ENCODE measurements at places on chromosomes 12 and 14. TPM values are rescaled to one million over a fixed set of nuclear protein-coding genes. Genes with fewer than 3 reads are reported as not detected.

Gene LRRIQ1
- not detected for total RNA-seq

Gene RPL36AL
- 429 TPM for total RNA-seq

Gene GYS2
- total RNA-seq = not detected

Gene TAMALIN
- 501 TPM for total RNA-seq

Gene SRGAP1
- 0.03 TPM for total RNA-seq

Gene YY1
- total RNA-seq = 72.1 TPM

DNA sequence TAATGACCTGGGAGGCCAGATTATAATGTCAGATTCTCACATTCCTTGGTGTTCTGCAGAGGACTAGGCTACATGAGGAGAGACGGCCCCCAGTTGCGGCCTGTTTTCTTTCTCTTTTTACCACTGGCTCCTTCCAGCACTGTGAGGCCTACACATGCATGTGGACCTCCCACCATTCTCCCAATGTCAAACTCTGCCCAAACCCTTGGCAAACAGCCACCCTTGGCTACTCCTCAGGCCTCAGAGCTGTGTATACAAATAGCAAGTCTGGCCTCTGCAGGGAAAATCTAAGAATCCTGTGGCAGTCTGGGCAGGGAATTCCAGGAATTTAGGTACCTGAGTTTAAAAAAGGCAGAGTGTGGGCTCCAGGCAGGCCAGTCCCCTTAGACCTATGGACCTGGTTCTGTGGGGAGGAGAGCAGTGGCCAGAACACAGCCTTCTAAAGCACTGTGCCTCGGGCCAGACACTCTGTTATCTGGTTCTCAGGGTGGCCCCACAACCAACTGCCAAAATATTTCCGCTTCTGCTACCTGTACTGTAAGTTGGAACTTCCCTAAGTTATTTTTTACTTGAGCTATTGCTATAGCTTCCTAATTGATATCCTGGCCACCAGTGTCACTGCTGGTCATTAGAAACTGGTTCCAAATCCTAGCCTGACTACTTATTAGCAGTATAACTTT lies 19.9 kb upstream of the NEDD1 start:
- H3K4me3 ChIP-seq = no peak overlapping the region
- DNase-seq = no peak
- H3K36me3 ChIP-seq = no peaks in the 10 kb centered on the region
- H3K27ac ChIP-seq = no peak overlapping the region
- H3K4me1 ChIP-seq = no peaks in the 10 kb centered on the region

DNA sequence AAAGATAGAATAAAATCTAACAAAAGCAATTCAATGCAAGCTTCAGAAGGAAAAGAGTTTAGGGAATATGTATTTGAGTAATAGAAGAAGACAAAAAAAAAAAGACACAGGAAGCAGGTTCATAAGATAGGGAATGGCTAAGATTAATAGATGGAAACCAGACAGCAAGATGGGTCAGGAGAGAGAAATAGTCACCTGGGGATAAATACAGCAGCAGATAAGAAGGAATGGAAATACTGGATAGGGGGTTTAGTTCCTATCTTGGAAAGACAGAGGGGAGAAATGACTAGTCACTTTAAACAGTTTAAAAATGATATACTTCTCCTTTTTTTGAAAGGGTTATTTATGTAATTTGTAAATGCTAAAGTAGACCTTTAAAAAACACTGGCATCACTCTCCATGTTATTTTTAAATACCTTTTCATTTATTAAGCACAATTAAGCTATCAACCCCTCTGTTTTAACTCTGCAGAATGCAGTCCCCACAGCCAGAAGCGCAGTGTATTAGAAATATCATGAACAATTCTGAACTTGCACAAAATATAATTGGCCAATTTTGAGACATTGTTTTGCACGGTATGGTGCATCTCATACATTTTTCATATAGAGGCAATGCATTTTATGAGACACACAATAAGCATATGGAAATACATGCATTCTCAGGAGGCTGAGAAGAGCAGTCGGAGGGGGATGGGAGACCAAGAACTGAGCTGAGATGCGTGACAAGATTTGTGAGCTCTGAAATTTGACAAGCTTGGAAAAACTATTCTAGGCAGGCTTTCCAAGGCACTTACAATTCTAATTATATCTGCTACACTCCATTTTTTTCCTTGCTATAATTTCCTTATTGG lies 303.4 kb upstream of the PRICKLE1 start:
- H3K27me3 ChIP-seq = no peaks in the 10 kb centered on the region
- H3K27ac ChIP-seq = no peak overlapping the region
- no peak overlapping the region for H3K4me3 ChIP-seq
- H3K4me1 ChIP-seq = no peaks in the 10 kb centered on the region
- no peak for DNase-seq

GRCh38 chr12:132170094-132170636 lies 25.9 kb downstream of the NOC4L start:
- H3K36me3 ChIP-seq = no peaks in the 10 kb centered on the region
- DNase-seq = no peak
- H3K27me3 ChIP-seq = no peaks in the 10 kb centered on the region
- H3K27ac ChIP-seq = no peak overlapping the region

- DNase-seq = no peak
- no peaks in the 10 kb centered on the region for H3K27me3 ChIP-seq
- H3K27ac ChIP-seq = no peak overlapping the region
- H3K4me1 ChIP-seq = no peaks in the 10 kb centered on the region
These were observed 251.7 kb upstream of the TBX3 start for GRCh38 chr12:114935658-114936057.

DNA sequence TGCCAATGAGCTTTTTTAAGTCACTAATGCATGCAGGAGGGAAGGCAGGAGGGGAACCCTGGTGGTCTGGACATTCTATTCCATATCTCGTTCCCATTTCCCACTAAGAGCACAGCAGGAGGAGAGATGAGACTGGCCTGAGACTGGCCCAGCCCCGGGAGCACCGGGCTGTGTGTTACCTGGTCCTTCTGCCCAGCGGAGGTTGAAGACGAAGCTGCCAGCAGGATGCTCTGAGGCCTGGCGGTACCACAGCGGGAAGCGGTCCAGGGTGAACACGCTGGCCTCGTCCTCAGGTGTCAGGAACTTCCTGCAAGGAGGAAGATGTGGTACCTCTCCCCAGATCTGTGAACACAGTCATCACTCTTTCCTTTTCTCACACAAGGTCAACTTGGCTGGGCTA lies 23.9 kb downstream of the LRTM2 start:
- no peaks in the 10 kb centered on the region for H3K27me3 ChIP-seq
- H3K4me3 ChIP-seq = no peak overlapping the region
- no peak overlapping the region for H3K27ac ChIP-seq
- H3K36me3 ChIP-seq = no peaks in the 10 kb centered on the region
- DNase-seq = no peak

DNA sequence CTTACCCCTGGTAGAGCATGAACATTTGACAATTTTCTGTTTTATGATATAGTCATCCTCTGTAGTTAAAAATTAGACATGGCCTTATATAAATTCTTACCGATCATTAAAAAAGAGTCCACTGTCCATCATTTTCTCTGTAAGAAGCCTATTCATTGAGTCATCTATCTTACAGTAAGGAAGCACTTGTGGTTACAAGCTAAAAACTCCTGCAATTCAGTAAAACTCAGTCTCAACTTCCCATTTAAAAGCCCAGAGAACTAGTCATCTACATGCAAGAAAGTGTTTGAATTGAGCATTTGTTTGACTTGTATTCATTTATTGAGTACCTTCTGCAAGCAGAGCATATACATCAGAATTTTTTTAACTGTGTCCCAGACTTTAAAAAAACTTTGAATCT lies 63.3 kb downstream of the GTF2A1 start:
- H3K36me3 ChIP-seq = no peaks in the 10 kb centered on the region
- DNase-seq = no peak
- H3K4me1 ChIP-seq = no peaks in the 10 kb centered on the region
- H3K27me3 ChIP-seq = no peaks in the 10 kb centered on the region
- H3K4me3 ChIP-seq = no peak overlapping the region
- no peak overlapping the region for H3K27ac ChIP-seq

GRCh38 chr12:130990034-130990433 lies 36.3 kb downstream of the ADGRD1 start:
- no peaks in the 10 kb centered on the region for H3K27me3 ChIP-seq
- H3K27ac ChIP-seq = no peak overlapping the region
- no peak overlapping the region for H3K4me3 ChIP-seq
- no peaks in the 10 kb centered on the region for H3K4me1 ChIP-seq

DNA sequence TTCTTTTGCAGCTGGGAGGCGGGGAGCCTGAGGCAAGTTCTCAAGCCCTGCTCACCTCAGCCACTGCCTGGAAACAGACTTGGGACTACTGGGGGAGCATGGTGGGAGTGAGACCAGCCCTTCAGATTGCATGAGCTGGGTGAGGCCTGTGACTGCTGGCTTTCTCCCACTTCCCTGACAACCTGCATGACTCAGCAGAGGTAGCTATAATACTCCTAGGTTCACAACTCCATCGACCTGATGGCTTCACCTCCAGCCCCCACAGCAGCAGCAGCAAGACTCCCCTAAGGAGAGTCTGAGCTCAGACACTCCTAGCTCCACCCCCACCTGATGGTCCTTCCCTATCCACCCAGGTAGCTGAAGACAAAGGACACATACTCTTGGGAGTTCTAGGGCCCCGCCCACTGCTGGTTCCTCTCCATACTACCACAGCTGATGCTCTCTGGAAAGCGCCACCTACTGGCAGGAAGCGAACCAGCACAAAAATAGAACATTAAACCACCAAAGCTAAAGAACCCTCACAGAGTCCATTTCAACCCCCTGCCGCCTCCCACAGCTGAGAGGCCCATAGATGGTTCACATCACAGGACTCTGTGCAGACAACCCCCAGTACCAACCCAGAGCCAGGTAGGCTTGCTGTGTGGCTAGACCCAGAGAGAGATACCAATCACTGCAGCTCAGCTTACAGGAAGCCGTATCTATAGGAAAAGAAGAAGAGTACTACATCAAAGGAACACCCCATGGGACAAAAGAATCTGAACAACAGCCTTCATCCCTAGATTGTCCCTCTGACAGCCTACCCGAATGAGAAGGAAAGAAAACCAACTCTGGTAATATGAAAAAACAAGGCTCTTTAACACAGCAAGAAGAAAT lies 68.7 kb downstream of the RPAP3 start:
- H3K36me3 ChIP-seq = no peaks in the 10 kb centered on the region
- no peak overlapping the region for H3K27ac ChIP-seq
- DNase-seq = no peak
- H3K4me1 ChIP-seq = no peaks in the 10 kb centered on the region
- H3K4me3 ChIP-seq = no peak overlapping the region

- H3K27ac ChIP-seq = no peak overlapping the region
- peaks cover 6% of the 10 kb centered on the region for H3K36me3 ChIP-seq
- no peak for DNase-seq
These were observed 6.6 kb upstream of the ACADS start for GRCh38 chr12:120719072-120719471.

- no peak for DNase-seq
- no peaks in the 10 kb centered on the region for H3K36me3 ChIP-seq
These were observed 554 bp upstream of the KRT77 start for GRCh38 chr12:52703878-52704277.

GRCh38 chr12:108580531-108580930 lies 17.4 kb downstream of the TMEM119 start:
- no peak for DNase-seq
- no peak overlapping the region for H3K4me3 ChIP-seq
- no peaks in the 10 kb centered on the region for H3K4me1 ChIP-seq
- H3K27me3 ChIP-seq = no peaks in the 10 kb centered on the region

GRCh38 chr14:23056145-23056955 lies 970 bp downstream of the CDH24 start:
- H3K36me3 ChIP-seq = peaks cover 6% of the 10 kb centered on the region
- H3K27ac ChIP-seq = peak overlapping the region; percentile 58
- H3K4me1 ChIP-seq = peaks cover 9% of the 10 kb centered on the region
- H3K27me3 ChIP-seq = no peaks in the 10 kb centered on the region
- peak; percentile 55 for DNase-seq
- H3K4me3 ChIP-seq = peak overlapping the region; percentile 23

- no peak overlapping the region for H3K4me3 ChIP-seq
- H3K27ac ChIP-seq = no peak overlapping the region
- H3K27me3 ChIP-seq = peaks cover 8% of the 10 kb centered on the region
- peaks cover 4% of the 10 kb centered on the region for H3K4me1 ChIP-seq
- H3K36me3 ChIP-seq = no peaks in the 10 kb centered on the region
- DNase-seq = no peak
These were observed 4.5 kb downstream of the PGF start for GRCh38 chr14:74950795-74951442.

GRCh38 chr14:100124551-100125088 lies 34.8 kb downstream of the DEGS2 start:
- no peaks in the 10 kb centered on the region for H3K27me3 ChIP-seq
- no peak overlapping the region for H3K27ac ChIP-seq
- H3K4me1 ChIP-seq = no peaks in the 10 kb centered on the region

GRCh38 chr12:64729909-64730587 lies 29.2 kb downstream of the GNS start:
- peaks cover 17% of the 10 kb centered on the region for H3K36me3 ChIP-seq
- peak; percentile 4 for DNase-seq
- no peak overlapping the region for H3K4me3 ChIP-seq
- no peak overlapping the region for H3K27ac ChIP-seq

DNA sequence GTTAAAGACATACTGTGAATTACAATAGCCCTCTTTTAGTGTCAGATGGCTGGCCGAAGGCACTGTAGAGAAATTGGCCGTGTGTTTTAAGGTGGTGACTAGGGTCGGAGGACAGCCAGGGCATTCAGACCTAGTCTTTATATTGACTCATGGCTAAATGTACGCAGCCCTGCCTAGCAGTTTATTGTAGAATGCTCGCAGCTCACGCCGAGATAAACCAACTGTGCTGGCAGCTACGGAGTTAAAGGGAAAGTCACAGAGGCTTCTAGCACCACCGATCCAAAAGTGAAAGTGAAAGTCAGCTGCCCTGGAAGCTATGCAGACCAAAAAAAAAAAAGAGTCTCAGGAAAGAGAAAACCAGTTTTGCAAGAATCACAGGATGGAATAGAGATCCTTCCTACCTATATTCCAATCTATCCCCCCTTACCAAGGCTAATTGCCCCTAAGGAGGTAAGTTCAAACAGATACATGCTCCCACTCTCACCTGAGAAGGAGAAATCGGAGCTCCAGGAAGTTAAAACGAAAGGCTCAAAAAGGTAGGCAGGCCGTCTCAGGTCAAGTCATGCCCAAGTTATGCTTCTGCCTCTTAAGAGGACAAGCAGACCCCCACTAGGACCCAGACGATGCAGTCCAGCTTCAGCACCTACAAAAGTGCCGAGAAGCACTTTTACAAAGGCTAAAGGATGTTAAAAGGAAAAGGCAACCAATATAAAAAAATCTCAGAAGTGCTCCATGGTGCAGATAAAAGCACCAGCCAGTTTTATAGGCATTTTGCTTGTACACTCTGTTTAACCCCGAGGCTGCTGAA lies 24.8 kb downstream of the KLRK1 start:
- H3K27me3 ChIP-seq = no peaks in the 10 kb centered on the region
- peak; percentile 80 for DNase-seq
- H3K4me1 ChIP-seq = peaks cover 47% of the 10 kb centered on the region

DNA sequence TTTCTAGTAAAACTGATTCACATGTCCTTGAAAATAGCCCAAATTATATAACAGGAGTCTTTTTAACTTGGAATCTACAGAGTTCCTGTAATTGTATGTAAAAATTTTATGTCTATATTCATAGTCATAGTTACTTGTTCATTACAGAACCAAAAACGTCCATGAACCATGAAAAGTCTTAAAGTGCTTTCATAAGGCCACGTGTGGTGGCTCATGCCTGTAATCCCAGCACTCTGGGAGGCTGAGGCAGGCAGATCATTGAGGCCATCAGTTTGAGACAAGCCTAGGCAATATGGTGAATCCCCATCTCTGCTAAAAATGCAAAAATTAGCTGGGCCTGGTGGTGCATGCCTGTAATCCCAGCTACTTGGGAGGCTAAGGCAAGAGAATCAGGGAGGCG lies 48.4 kb downstream of the GALNT4 start:
- H3K36me3 ChIP-seq = no peaks in the 10 kb centered on the region
- no peaks in the 10 kb centered on the region for H3K27me3 ChIP-seq
- H3K27ac ChIP-seq = no peak overlapping the region
- peaks cover 7% of the 10 kb centered on the region for H3K4me1 ChIP-seq

Data from naive thymus-derived CD4-positive, alpha-beta T cell (primary cell).